ENCODE measurements at places on chromosomes 5 and 9.

- no peak for DNase-seq
Measured at GRCh38 chr9:125272697-125273096, 11.1 kb downstream of the GAPVD1 start.

GRCh38 chr5:156595132-156595787 is 254.8 kb upstream of the PPP1R2B start:
- DNase-seq, result no peak

DNA sequence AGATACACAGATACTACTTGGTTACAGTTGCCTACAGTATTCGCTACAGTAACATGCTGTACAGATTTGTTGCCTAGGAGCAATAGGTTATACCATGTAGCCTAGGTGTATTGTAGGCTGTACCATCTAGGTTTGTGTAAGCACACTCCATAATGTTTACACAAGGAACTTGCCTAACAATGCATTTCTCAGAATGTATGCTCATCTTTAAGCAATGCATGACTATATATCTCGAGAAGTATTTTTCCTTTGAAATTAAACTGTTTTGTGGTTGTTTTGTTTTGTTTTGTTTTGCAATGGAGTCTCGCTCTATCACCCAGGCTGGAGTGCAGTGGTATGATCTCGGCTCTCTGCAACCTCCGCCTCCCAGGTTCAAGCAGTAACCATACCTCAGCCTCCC is 25.3 kb downstream of the LRRC70 start:
- DNase-seq, result no peak

DNA sequence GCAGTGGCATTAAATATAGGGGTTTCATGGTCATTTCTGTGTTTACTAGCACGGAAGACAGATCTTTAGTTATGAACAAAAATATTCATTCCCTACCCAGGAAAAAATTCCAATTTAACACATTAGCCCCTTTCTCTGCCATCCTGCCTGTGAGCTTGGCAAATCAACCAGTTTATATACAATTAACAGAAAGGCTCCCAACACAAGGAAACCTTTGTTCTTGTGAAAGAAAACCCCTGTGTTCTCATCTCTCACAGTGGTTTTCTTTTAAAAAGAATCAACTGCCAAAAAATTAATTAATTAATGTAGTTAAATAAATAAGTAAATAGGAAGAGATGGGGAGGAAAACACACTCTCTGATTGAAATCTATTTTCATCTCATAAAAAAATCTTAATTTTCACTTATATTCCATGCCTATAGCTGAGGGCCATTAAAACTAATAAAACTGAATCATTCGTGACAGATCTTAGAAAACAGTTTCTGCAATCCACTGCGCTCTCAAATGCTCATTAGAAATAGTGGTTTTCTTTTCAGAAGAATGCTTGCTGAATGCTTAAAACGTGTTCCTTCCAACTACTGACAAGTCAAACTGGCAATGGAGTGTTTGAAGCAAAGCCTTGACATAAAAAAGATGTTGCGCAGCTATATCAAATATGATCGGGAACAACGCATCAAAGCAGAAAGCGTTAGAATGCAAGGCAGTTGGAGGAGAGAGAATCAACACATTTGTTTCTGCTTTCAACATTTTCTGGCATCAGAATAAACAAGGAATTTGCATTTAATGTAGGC is 387.7 kb downstream of the TLR4 start:
- no peak for DNase-seq

DNA sequence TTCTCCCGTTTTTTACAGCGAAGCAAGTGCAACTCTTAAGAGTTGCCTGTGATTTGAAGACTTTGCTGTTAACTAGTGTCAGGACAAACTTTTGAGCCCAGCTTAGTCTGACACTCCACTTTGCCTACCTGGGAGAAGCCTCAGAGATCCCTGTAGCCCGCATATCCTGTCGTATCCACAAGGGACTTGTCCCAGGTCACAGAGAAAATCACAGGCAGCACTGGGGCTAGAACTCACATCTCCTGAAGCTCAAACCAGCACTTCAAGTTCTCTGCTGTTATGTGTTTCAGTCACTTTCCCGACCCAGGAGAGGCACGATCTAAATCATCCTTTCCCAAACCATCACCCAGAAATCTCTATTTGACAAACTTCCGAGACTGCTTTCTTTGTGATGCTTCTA is 584.5 kb downstream of the ACTL7B start:
- no peak for DNase-seq

DNA sequence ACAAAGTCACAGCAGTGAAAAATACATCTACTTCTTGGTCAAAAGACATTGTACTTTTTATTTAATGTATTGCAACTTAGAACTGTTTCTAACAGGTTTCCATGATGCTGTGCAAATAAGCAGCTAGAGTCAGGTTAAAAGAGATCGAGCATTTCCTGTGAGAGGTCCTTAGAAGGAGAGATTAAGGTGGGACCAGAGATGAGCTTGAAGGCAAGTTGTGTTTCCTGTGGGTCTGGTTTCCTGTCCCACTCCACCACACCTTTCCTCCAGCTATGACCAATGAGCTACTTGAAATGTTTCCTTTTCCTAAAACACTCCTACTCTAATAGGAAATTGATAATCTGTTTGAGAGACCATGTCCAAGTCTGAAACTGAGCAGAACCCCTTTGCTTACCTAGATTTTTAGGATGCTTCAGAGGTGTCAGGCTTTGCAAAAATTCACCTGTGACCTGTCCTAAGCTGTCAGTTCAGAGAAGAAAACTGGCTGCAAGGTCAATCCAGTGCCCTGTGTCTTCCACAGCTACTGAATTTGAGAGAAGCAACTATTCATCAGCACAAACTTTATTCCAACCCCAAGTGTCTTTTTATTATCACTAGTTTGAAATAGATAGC is 13.1 kb upstream of the RLN1 start:
- DNase-seq, result peak; percentile 50

- DNase-seq, result no peak
Measured at GRCh38 chr5:74360535-74361210, 279.9 kb downstream of the ENC1 start.

- no peak for DNase-seq
Measured at GRCh38 chr5:158765407-158765806, 334.3 kb downstream of the EBF1 start.

- no peak for DNase-seq
Measured at GRCh38 chr5:113344973-113345940, 89.5 kb downstream of the TSSK1B start.

- peak; percentile 78 for DNase-seq
Measured at GRCh38 chr5:1594357-1595106, 70.8 kb upstream of the LPCAT1 start.

- DNase-seq, result no peak
Measured at GRCh38 chr9:108784998-108785397, 70.8 kb downstream of the ACTL7B start.

DNA sequence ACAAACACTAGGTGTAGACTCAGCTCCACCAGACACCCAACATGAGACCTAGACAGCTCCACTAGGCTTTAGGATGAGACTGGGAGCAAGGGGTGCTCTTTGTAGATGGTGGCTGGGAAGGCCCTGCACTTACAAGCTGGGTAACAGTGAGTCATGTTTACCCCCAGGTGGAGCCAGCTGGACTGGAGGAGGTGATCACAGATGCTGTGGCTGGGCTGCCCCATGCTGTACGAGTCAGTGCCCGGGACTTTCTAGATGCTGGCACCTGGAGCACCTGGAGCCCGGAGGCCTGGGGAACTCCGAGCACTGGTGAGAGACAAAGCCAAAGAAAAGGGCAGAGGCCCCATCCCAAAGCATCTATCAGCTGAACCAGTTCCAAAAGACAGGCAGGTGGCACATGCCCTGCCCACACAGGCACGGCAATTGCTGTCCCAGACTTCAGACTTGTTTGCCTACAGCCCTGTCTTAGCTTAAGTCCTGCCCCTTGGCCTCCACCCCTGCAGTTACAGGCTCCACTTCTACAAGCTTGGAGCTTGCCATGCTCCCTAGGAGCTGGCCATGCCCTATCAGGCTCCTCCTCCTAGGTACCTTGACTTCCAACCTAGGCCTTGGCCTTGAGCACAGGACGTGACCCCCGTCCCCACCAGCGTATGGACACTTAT is 2.7 kb downstream of the CCL27 start:
- DNase-seq, result peak; percentile 24

- DNase-seq, result no peak
Measured at GRCh38 chr5:35618304-35618636, 607 bp downstream of the SPEF2 start.

GRCh38 chr9:8486095-8486494 is 686.5 kb upstream of the DMAC1 start:
- no peak for DNase-seq

GRCh38 chr9:134128727-134129679 is 6.9 kb upstream of the WDR5 start:
- no peak for DNase-seq

DNA sequence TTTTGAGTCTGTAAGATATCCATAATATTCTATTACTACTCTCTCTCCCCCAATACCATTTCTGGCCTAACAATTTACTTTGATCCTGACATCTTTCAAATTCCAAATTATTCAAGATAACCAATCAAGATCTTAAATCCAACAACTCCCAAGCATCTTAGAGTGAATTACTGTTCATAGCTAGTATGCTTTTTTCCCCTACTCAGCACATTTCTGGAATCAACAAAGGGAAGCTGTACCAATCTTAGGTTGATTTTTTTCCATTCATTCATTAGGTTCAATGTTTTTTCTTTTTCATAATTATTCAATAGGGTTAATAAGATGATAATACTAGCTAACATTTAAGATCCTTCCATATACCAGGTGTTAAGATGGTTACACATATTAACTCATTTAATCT is 50.3 kb upstream of the MTMR12 start:
- DNase-seq, result no peak

GRCh38 chr9:137547687-137548543 is 2.3 kb downstream of the PNPLA7 start:
- no peak for DNase-seq

- DNase-seq, result no peak
Measured at GRCh38 chr5:32949286-32949970, 238.3 kb downstream of the NPR3 start.

GRCh38 chr9:77956555-77956954 is 75.1 kb downstream of the GNAQ start:
- DNase-seq, result no peak

DNA sequence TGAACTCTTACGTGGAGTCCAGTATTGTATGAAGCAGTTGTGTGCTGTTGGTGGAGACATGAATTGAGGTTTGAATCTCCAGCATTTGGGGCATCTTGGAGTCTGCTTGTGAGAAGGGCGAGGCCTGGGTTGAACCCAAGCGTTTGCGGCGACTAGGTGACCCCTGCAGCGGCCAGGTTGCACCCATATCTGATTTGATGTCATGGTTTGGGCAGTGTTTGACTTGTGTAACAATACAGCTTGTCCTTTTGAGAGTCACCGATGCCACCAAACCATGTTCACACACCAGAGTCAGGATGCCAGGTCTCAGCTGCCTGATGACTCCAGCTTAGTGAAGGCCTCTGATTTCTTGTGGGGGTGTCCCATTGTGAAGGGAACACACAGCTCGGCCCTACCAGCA is 2.1 kb downstream of the TRAF2 start:
- DNase-seq, result no peak

DNA sequence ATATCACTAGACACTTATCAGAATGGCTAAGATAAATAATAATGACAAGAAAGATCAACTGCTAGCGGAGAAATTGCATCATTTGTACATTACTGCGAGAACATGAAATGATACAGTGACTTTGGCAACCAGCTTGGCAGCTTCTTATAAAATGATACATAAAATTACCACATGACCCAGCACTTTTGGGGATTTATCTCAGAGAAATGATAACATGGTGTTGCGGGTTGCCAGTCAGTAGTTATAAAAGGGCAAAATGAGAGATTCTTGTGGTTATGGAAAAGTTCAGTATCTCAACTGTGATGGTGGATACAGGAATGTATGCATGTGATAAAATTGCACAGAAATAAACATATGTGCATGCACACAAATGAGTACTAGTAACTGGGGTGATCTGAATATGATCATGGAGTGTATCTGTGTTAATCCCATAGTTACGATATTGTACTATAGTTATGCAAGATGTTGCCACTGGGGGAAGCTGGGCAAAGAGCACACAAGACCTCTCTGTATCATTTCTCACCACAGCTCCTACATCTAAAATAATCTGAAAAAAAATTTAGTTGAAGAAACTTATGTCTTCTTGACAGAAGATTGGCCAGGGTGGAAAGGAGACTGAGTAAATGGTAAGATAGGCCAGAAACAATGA is 128.9 kb downstream of the NXNL2 start:
- no peak for DNase-seq

DNA sequence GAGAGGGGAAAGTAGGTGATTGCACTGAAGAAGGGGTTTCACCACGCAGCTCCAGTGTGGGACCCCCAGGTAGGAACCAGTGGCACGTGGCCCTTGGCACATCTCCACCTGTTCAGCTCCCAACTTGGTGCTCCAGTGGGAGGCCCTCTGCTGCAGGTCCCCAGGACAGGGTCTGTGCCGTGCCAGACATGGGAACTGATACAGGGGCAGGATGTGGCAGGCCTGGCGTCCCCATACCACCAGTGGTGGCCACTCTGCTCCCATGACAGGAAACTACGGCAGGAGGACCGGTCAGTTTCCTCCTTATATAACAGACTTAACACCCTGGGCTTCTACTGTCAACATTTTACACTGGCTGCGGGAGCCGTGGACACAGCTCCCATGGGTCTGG is 67.3 kb downstream of the PSMB7 start:
- DNase-seq, result no peak

DNA sequence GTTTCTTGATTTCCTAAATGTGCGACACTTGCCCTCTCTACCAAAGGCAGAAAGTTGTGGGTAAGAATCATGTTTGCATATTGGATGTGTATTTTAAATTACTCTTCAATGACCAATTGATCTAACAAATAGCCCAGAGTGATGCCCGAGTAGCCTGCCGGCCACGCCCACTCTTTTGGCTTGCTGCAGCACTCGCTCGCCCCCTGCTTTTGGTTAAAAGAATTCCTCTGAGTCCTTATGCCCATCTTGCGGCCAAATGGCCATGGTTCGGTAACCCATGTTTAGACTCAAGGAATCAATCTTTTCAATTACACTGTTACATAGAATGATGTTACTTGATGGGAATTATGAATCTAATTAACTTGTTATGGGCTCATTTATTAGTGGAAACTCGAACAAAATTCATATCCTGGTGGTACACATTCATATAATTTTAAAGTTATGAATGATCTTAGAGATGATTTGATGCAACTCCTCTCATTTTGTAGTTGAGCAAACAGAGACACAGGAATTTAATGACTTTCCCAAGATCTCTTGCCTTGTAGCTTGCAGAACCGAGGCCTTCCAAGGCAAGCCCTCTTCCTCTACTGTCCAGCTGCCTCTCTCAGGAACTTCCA is 36.5 kb downstream of the PPIC start:
- DNase-seq, result no peak

GRCh38 chr5:131751506-131751905 is 45.3 kb downstream of the FNIP1 start:
- no peak for DNase-seq

- DNase-seq, result no peak
Measured at GRCh38 chr9:29691758-29692407, 2118.6 kb upstream of the C9orf72 start.

- DNase-seq, result no peak
Measured at GRCh38 chr5:102799017-102799416, 43.9 kb downstream of the PAM start.

GRCh38 chr5:5572976-5573797 is 150.7 kb downstream of the ICE1 start:
- no peak for DNase-seq

GRCh38 chr5:67774786-67775185 is 440.8 kb upstream of the PIK3R1 start:
- DNase-seq, result no peak

- no peak for DNase-seq
Measured at GRCh38 chr9:92977279-92977678, 30.0 kb downstream of the FGD3 start.
